Hematopoietic multipotent progenitor cell treated with erythropoietin and hydrocortisone succinate and interleukin-3 and kit ligand, for 15 days (in vitro differentiated cells): ENCODE measurements at places on chromosomes 1 and 21.

DNA sequence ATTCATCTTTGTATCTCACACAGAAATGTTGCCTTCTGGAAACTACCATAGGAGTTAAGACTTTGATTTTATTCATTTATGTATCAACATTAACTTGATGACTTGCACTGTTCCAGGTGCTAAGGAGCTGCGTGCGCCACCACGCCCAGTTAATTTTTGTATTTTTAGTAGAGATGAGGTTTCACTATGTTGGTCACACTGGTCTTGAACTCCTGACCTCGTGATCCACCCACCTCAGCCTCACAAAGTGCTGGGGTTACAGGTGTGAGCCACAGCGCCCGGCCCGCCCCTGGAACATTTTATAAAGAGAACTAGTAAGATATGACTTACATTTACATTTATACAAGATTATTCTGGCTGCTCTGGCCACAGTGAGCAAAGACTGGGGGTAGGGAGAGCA is 252.2 kb downstream of the FAF1 start:
- DNase-seq = no peak

- DNase-seq = no peak
These were observed at the start of gene KIAA1614 for GRCh38 chr1:180912801-180913565. TSS of gene KIAA1614 (plus strand) at chr1:180912897. CDS start at chr1:180913244, 347 bp downstream.

DNA sequence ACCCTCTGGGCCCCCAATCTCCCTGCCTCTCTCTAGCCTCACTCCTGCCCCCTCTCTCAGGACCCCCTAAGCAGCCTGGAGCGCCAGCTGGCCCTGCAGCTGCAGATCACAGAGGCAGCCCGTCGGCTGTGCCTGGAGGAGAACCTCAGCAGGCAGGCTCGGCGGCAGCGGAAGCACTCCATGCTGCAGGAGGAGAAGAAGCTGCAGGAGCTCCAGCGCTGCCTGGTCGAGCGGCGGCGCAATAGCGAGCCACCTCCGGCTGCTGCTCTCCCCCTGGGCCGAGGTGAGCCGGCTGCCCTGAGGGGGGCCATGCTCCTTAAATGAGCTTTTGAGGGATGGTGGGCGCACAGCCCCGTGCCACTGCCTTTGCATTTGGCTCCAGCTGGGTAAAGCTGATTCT is 6.2 kb downstream of the INAVA start:
- DNase-seq = no peak

DNA sequence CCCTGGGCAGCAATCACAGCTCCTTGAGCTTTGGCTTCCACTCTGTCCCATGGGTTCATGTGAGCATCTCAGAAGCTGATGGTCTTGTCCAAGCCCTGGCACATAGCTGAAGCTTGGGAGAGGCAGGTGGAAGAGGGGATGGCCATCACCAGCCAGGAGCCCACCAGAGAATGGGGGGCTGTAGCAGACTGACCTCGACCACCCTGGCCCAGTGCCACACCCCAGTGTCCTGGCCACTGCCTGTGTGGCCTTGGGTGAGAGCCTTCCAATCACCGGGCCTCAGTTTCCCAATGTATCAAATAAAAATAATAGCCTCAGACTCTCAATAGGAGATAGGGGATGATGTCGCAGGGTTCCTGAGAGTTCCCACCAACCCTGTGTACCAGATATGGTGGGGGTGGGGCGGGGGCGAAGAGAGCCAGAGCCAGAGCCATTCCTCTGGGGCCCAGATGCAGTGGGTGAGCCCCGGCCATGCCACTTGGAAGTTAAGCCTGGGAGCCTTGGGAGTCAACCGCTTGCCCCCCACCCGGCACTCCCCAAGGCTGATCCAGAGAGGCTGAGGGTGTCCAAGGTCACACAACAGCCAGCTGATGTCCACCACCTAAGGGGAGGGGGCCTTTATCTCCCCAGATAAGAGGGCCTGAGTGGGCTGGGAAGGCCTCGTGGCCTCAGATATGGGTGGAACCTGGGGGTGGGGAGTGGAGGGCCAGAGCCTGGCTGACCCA is 9.3 kb upstream of the EDN2 start:
- DNase-seq = no peak

GRCh38 chr1:205142102-205142469 is 20.3 kb upstream of the RBBP5 start:
- DNase-seq = peak; percentile 8

GRCh38 chr21:44974676-44975075 is 34.8 kb downstream of the SLX9 start:
- DNase-seq = no peak

DNA sequence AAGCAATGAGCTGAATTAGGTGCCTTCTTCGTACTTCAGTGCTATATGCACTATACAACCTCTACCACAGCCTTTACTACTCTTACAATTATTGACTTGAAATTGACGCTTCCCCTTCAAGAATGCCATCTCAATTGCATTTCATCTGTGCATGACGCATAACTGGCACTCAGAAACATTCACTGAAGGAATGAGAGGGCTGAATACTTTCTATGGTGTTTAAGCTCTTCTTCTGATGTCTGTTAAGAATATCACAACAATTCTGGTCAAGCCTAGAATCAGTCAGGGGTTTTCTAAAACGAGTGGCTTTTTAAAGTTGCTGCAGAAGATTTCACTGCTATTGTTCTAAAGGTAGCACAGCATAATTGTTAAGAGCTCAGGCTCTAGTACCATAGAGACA is 11.5 kb downstream of the DENND1B start:
- DNase-seq = no peak

GRCh38 chr1:116671072-116671760 is 3.7 kb upstream of the IGSF3 start:
- DNase-seq = no peak

DNA sequence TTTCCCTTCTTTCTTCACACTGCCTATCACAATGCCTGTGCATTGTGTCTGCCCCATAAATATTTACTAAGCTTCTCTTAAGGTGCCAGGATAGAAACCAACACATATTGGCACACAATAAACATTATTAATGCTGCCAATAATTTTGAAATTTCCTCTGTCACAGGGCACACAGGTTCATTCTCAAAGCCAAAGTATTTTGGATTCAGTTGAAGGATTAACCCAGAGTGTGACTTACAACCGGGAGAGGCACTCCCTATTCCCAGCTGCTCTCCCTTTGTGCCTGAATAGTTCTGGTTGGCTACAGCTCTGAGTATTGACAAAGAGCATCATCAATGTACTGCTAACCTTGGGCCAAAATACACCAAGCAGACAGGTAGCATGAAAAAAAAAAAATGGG is 46.6 kb upstream of the ATP1A1 start:
- DNase-seq = no peak

DNA sequence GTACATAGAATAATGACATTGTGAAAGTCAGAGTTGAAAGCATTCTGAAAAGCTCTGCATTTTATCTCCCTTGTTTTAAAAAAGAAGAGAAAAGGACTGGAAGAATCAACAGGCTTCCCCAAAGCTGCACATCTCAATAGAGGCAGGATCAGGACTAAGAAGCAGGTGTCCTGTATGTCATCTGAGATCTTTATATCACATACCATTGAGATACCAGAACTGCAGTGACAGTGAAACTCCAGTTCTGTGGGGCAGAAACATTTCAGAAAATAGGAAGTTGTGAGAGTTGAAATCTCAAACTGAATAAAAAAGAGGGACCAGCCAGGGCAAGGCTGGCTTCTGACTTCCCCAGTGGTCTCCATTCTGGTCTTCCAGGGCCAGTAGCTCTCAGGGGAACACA is 33.0 kb upstream of the SH2D1B start:
- no peak for DNase-seq

DNA sequence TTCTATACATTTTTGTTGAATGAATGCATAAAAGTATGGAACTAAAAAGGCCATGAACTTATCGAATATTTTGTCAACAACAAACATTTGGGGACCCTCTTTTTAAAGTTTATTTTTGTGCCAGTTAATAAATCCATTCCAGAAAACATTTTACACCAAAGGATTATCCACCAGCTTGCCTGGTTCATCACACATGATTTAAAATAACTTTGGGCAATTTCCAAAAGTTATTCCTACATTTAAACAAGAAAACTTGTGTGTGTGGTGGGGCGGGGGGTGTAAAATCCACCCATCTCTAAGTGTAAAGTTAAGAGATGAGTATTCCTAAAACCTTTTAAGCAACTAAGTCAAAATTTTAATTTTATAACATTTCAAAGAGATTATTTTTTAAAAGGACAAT is 224.5 kb upstream of the SNX7 start:
- no peak for DNase-seq

DNA sequence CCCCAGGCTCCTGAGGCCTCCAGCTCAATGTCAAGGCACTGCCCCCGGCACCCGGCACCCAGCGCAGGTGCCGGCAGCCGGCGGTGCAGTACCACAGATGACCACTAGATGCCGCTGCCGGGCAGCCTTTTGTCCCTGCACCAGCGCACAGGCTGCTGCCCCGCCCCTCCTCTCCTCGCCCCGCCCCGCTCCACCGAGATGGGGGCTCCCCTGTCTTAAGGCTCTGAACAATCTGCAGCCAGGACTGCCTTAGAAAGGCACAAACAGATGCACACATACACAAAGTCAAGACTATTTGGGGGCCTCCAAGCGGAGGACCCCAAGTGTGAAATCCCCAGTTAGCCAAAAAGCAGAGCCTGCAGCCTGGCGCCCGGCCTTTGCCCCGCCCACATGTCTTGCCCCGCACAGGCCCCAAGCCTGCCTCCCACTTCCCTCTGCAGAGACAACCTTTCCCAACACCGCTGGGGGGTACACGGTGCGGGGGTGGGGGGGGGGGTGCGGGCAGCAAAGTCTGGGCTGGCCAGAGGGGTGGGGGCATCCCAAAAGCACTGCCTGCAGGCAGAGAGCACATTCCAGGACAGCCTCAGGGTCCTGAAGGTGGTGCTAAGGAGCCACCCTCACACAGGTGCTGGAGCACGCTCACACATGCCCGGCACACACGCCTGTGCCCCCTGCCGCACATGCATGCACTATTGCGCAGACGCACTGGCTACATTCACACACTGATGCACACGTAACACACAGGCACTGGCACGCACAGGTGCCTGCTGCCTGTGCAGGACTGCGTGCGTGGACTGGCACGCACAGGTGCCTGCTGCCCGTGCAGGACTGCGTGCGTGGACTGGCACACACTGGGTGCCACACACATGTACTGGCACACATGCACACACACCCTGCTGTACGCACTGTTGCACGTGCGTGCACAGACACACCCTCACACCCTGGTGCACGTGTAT is 37.1 kb downstream of the ARHGEF16 start:
- peak; percentile 71 for DNase-seq

DNA sequence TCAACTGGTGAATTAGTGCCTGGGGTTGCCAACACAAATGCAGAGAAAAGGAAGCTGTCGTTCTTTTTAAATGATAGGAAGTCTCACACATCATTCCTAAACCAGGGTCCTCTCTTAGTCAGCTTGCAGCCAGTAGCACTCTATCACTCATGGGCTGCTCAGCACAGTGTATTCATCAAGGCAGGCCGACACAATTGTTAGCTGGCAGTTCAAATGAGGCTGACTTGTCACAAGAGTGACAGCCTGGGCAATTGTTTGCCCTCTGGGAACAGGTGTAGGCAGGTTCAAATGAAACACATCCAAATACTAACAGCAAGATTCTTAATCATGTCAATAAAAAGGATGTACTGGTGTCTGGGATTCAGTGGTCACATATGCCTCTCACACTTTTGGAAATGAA is 76.9 kb downstream of the ERICH3 start:
- no peak for DNase-seq

- no peak for DNase-seq
These were observed 1.5 kb upstream of the PROX1 start for GRCh38 chr1:213986020-213986924.

DNA sequence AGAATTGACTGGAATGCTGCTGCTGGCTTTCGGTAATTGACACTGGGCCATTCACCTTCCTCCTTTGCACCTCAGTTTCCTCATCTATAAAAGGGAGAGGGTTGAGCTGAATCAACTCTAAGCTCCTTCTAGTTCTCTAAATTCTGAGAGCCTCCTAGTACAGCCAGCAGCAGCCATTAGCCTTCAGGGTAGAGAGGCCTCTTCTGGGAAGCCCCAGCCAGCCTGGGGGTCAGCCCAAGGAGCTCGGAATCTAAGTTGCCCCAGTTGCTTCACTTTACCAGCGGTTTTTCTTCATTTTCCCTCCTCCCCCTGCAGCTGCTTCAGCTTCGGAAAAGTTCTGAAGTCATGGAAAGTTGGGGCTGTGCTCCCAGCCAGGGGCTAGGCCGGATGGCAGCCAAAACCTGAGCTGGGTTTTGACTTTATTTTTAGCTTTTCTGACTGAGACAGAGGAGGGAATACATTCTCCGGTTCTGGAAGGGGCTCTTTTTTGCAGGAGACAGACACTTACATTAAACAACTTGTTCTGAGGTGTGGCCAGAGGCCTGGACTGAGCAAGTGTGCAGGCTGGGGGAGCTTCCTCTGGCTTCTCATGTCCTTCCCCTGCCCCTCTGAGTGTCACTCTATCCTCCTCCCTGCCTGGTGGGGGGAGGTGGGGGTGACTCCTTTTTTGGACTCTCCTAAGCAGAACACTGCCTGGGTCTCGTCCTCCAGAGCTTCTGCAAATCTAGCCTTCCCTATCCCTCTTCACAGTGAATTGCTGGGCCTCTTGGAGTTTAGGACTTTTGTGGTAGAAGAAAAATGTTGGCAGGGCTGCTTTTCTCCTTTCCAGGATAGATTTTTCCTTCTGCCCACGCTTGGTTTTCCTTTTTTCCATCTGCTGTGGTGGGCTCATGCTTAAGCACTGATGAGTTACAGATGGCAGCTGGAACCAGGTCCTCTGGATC is 14.4 kb downstream of the LMNA start:
- DNase-seq = no peak

DNA sequence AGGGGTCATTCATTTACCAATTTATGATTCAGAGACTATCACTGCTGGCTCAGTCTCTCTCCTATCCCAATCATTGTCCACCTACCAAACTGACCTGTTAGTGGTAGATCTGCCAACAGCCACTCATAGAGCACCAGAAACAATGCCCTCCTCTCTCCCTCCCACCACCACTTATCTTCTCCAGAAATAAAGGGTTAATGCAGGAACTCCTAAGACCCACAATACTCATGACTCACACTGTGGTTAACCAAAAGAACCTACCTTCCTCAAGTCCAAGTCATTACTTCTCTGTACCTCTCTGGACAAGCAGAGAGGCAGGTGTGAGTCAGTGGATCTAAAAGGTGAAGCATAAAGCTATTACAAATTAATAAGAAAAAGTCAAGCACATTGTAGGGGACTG is 40.9 kb upstream of the CAMK1G start:
- no peak for DNase-seq

GRCh38 chr1:199929556-199929955 is 98.0 kb upstream of the NR5A2 start:
- DNase-seq = no peak

- no peak for DNase-seq
These were observed 25.2 kb downstream of the TP73 start for GRCh38 chr1:3677484-3677883.
